ENCODE measurements at places on chromosomes 2 and 18.

GRCh38 chr2:179626261-179626660, 235.2 kb downstream of the ZNF385B start:
- no peak for DNase-seq

DNA sequence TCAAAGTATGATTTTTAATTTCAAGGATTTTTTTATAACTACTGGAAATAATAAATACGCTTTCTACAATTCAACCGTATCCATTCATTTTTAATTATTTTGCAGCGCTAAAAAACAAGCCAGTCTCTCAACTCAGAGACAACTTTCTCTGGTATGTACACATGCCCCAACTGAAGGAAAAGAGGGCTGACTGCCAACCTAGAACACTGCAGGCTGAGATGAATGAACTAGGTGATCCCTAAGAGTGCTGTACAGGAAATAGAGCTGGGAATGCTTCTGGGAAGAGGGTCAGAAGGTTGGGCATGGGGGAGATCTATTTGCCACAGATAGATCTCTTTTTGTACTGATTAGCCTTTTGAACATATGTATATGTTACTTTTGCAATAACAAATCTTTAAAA, 460.1 kb downstream of the NR4A2 start:
- no peak for DNase-seq

DNA sequence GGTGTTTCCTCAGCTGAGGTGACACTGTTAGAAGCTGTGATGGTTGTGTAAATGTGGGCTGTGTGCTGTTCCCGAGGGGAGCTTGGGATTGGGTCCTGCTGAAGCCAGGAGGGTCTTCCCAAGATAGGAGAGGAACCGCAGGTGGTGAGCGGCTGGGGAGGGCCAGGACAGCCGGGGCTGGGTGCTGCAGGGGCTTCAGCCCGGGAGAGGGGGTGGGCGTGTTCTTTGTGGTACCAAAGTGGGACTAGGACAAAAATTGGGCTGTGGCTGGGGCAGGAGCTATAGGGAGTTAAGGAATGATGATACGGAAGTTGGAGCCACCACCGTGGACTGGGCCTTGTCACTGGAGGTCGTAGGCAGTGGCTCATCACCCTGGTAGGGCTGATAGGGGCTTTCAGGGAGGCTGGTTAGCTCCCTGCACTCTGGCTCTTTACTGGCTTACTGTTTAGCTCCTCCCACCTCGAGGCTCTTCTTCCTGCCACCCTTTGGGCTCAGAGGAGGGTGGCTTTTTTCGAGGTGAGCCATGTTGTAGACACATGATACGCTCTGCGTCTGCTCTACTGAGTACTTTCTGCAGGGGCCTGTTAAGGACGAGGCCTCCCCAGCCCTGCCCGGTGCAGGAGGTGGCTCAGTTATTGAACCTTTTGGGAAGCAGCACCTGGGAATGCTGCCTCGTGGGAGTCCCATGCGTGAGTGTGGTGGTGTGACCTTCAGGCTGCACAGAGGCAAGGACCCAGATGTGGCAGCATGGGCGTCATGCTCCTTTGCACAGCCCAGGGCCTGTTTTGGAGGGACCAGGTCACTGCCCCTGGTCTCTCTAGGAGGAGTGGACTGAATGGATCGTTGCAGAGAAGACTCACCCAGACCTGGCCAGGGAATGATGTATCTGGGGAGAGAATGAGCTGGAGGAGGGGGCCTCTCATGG, 21.6 kb downstream of the ASB1 start:
- no peak for DNase-seq

DNA sequence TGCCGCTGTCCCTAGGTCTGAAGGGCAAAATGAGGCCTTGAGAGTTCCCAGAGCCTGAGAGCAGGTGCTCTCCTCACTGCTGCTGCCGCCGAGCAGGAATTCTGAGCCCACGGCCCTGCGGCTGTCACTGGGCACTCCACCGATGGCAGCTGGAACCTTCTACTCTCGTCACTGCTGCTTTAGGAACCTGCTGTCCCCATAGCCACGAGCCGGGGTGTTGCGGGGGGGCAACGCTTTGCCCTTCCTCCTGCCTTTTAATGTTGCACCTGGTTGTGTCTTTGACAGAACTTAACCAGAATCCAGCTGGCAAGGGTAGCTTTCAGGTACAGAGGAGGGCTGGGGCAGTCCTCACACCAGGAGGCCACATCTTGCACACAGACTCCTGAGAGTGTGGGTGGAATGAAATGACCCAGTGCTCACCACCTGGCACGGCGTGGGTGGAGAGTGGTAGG, 32.3 kb downstream of the NCK2 start:
- DNase-seq, result no peak

- no peak for DNase-seq
Measured at GRCh38 chr2:122238006-122238559, 482.6 kb downstream of the TSN start.

- no peak for DNase-seq
Measured at GRCh38 chr2:152243761-152244640, 68.4 kb upstream of the STAM2 start.

DNA sequence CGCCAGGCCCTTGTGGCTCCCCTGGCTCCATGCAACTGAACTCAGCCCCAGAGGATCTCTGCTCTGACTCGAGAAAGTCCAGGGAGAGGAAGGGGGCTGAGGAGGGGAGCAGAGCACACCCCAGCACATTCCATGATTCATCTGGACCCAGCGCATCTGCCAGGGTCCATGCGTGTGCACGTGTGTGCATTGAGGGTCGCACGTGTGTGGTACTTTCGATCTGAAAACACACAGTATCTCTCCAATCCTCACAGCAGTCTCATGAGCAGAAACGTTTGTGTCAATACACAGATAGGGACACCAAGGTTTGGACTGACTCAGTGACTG, 146.4 kb upstream of the ID2 start:
- no peak for DNase-seq

- DNase-seq, result peak; percentile 27
Measured at GRCh38 chr2:230797515-230798495, 66.9 kb upstream of the ITM2C start.

GRCh38 chr2:177273408-177273807, 8.9 kb upstream of the NFE2L2 start:
- DNase-seq, result no peak

DNA sequence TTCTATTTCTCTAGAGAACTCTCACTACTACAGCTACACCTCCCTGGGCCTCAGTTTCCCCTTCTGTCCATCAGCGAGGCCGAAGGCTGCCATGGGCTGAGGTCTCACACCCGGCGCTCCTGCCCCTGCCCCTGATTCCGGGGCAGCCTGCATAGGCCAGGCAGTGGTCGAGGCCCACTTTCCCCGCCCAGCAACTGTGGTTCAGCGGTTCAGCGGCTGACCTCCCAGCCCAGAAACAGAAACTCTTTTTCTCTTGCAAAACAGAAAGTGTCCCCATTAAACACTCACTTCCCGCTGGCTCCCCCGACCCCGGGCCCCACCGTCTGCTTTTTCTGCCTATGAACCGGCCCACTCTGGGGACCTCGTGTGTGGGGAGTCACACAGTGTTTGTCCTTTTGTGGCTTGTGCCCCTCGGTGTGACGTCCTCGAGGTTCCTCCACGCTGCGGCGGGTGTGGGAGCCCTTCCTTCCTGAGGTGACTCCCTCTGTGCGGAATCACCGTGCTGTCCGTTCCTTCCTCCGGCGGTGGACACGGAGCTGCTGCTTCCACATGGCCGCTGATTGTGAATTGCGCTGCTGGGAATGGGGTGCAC, 16.0 kb downstream of the PDCD1 start:
- DNase-seq, result peak; percentile 59
